ENCODE measurements at places on chromosomes 7 and 10.

DNA sequence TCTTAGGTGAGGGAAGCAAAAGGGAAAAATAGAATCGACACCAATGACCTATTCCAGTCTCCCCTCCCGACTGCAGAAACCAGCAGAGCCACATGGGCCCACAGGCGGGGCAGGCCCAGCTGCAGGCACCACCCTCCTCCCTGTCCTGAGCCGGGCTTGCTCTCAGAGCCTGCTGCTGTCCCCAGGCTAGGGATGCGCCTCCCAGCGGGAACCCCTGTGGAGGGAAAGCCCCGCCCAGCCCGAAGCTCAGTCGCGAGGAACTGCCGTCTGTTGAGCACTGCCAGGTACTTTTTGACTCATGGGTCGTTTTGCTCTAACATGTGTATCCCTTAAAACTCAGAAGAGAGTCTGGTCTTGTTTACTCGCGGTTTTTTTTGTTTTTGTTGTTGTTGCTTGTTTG lies 124.5 kb upstream of the RET start:
- no peak for DNase-seq

DNA sequence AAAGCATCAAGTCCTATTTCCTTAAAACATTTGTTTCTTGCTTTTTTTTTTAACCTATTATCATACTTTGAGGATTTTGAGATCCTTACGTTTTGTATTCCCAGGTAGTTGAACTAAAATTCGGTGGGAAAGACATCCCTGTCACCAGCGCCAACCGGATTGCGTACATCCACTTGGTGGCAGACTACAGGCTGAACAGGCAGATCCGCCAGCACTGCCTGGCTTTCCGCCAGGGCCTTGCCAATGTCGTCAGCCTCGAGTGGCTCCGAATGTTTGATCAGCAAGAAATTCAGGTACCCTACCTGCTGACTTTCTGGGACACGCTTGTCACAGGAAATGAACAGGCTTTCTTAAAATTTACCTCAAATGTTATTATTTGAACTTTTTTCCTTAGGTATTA lies 83.0 kb upstream of the DNAJB6 start:
- DNase-seq = no peak

DNA sequence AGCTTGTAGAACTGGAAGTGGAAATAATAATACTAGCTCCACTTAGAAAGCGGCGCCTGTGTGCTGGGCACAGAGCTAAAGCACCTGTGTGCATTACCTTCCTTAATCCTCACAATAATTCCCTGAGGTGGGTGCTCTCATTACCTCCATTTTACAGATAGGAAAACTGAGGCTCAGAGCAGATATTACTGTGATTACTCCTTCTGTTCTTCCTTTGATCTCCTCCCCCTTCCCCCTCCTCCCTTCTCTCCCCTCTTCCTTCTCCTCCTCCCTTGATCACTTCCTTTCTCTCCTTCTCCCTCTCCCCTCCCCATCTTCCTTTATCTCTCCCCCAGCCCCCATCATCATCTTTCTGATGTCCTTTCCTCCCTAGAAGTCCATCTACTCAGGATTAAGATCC lies 55.0 kb downstream of the C10orf105 start:
- no peak for DNase-seq

GRCh38 chr7:132380059-132380458 lies 196.2 kb downstream of the PLXNA4 start:
- DNase-seq = no peak

DNA sequence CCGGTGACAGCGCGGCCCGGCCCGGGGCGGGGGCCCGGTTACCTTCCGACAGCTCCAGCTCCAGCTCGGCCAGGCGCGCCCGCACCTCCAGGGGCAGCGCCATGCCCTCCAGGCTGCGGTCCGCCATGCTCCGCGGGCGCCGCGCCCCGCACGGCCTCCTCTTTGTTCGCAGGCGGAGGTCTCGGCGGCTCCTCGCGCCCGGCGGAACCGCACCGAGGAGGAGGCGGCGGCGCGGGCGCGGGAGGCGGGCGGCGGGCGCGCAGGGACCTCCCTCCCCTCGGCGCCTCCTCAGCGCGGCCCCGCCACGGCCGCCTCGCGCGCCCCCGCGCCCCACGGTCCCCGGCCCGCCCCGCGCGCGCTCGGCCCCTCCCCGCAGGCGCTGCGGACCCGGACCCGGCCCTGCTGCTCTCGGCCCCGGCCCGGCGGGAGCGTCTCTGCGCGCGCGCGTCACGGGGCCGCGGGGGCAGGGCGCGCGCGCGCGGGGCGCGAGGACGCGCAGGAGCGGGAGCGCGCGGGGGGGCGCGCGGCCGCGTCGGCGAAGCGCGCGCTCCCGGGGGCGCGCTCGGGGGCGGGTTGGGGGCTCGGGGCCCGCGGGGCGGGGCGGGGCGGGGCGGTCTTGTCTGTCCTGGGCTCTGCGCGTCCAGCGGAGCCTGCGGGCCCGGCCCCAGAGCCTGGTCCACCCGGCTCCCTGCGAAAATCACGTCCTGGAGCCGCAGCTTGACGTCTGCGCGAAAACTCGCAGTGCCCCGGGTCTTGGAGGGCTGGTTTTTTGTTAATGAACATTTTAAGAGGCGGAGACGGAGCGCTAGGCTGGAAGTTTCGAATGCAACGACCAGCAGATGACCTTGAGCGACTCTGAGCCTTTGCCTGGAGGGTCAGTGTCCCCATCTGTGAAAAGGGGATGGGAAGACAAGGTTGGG lies at the start of gene DIP2C:
Gene DIP2C, minus strand, starts transcription at position 217 of the 920 bp plus-strand sequence. Its CDS starts 90 bp downstream, at position 127.
- no peak for DNase-seq

- DNase-seq = no peak
Observed at GRCh38 chr10:105328503-105329133, 687.5 kb downstream of the SORCS3 start.

GRCh38 chr10:131979336-131979735 lies 2.4 kb downstream of the BNIP3 start:
- no peak for DNase-seq

- no peak for DNase-seq
Observed at GRCh38 chr10:74539317-74539716, 287.1 kb upstream of the KAT6B start.

- no peak for DNase-seq
Observed at GRCh38 chr7:87375662-87376435, 30.4 kb downstream of the CROT start.

GRCh38 chr7:107614425-107614824 lies 34.4 kb downstream of the BCAP29 start:
- DNase-seq = no peak

DNA sequence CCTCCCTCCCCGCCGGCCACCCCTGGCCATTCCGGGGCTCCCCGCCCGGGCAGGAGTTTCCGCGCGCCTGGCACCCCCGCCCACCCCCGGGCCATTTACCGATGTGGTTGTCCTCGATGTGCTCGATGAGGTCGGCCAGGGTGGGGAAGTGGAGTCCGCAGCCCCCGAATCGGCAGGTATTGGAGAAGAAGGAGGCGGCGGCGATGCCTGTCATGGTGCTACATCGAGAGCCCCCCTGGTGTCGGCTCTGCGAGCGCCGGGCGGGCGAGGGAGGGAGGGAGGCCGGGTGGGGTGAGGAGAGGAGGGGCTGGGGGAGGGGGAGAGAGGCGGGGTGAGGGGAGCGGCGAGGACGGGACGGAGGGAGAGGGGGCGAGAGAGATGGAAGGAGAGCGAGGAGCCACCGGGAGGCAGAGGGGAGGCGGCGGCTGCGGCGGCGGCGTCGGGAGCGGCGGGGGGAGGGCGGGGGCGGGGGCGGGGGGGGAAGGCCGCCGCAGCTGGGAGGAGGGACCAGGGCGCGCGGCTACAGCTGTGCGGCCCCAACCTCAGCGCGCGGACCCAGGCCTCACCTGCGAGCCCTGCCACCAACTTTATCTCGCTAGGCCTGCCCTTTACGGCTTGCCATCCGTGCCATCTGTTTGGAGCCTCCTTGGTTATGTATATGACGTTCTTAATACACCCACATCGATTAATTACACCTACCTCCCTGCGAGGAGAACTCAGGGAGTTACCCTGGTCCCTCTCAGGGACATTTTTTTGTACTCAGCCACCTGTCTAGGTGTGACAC lies at the start of gene JAZF1:
Gene JAZF1, minus strand, starts transcription at position 432 of the 784 bp plus-strand sequence.
- peak; percentile 17 for DNase-seq

DNA sequence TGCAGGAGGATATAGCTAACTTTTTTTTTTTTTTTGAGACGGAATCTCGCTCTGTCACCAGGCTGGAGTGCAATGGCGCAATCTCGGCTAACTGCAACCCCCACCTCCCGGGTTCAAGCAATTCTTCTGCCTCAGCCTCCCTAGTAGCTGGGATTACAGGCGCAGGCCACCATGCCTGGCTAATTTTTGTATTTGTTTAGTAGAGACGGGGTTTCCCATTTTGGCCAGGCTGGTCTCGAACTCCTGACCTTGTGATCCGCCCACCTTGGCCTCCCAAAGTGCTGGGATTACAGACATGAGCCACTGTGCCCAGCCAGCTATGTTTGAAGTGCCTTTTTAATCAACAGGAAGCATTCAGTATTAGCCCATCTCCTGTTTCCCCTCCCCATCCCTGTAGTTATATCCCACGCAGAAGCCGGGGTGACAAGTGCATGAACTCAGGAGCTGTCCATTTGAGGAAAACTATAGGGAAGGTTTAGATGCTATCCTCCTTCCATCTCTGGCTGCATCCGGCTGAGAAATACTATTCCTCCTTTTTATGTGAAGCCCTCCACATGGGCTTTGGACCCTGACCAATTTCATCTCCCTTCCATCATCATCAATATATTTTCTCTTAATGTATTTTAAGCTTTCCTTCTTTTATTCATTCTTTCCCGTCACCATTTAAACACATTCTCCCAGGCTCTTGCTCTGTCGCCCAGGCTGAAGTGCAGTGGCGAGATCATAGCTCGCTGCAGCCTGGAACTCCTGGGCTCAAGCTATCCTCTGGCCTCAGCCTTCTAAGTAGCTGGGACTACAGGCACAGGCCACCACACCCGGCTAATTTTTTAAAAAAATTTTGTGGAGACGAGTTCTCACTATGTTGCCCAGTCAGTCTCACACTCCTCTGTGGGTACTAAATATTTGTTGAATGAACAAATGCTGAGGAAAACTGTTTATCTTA lies 1.3 kb upstream of the POT1 start:
- no peak for DNase-seq

- no peak for DNase-seq
Observed at GRCh38 chr7:55550010-55550663, 22.2 kb downstream of the VOPP1 start.

DNA sequence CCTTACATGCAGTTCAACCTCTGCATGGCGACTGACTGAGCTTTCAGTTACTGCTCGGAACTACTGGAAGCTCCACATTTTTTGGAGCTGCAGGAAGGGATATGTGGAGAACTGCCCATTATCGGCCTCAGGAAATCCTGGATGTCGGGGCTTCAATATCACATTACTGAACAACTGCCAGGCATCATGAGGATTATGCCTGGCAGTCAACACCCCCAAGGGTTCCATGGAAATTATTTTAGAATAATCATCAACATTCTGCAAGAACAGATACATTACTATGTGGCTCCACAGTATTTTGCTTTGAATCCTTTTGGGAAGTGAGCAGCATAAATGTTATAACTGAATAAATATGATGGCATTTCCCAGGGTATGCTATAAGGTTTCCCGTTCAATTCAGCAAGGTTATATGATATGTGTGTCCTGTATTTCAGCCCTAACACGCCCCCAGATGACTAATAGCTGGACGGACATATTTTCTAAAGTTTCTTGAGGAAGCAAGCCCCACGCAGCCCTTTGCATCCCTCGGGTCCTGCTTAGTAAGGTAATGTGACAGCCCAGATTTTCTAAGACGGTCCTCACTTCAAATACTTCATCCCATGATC lies 53.0 kb upstream of the OPALIN start:
- DNase-seq = no peak

DNA sequence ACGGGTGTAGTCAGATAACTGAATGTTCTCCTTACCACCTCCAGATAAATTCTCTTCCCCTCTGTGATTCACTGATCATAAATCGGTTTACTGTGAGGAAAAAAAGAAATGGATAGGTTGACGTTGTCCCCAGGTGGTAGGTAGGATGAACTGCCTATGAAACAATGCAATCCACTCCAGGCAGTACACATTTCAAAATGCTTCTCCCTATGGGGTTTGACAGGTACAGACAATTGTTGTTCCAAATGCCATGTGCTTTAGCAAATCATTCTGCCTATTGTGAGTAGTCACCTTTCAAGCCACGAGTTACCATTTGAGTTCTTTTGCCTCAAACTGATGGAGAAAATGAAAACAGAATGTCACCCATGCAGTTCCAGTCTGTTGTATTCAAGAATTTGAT lies 21.8 kb downstream of the VIM start:
- no peak for DNase-seq
